ENCODE measurements at places on chromosomes 5 and 9. TPM values are rescaled to one million over a fixed set of nuclear protein-coding genes. Genes with fewer than 3 reads are reported as not detected.

Gene CDKN2B-AS1
- total RNA-seq: 0.53 TPM

Gene PCDHA8
- total RNA-seq: not detected

Gene OLFM1
- total RNA-seq: 0.29 TPM

Gene AQP7
- total RNA-seq: not detected

Gene HARS2
- 29.7 TPM for total RNA-seq

Gene PRUNE2
- 17.0 TPM for total RNA-seq

Gene CDKN2A
- total RNA-seq: 52.5 TPM

Gene SLIT3
- total RNA-seq: not detected

Gene TAF9
- 97.7 TPM for total RNA-seq

Gene OGN
- under 0.01 TPM for total RNA-seq

Gene ADAMTS6
- total RNA-seq: 28.2 TPM

Gene HTR4
- total RNA-seq: not detected

Gene AMBP
- total RNA-seq: not detected

Gene FBN2
- total RNA-seq: 63.1 TPM

Gene POU5F2
- not detected for total RNA-seq

Gene WWC1
- total RNA-seq: not detected

Gene SV2C
- total RNA-seq: not detected

Gene LPCAT1
- total RNA-seq: 66.9 TPM

Gene SNCAIP
- 26.2 TPM for total RNA-seq

Gene MYMK
- total RNA-seq: not detected

All from myometrial cell (primary cell).